ENCODE measurements at places on chromosomes 2 and 18. TPM values are rescaled to one million over a fixed set of nuclear protein-coding genes. Genes with fewer than 3 reads are reported as not detected.

The COL5A2 gene
- 8.1 TPM for total RNA-seq

The FAM237A gene
- total RNA-seq, result 2.0 TPM

The DNAH6 gene
- total RNA-seq, result 0.22 TPM

The SLC19A3 gene
- total RNA-seq, result 1.2 TPM

The CGREF1 gene
- 0.87 TPM for total RNA-seq

The PPP4R3B gene
- total RNA-seq, result 30.3 TPM

The EIF2AK3 gene
- total RNA-seq, result 5.2 TPM

The GRHL1 gene
- 1.0 TPM for total RNA-seq

The CERS6 gene
- 71.7 TPM for total RNA-seq

The TUBA3E gene
- total RNA-seq, result 60.2 TPM

The INHBB gene
- total RNA-seq, result 2.8 TPM

The FNDC4 gene
- 1.8 TPM for total RNA-seq

The TNS1 gene
- total RNA-seq, result 783 TPM

The TMEM198 gene
- 1.7 TPM for total RNA-seq

All from left ventricle myocardium superior (tissue), 1 donor.